ENCODE measurements at places on chromosomes 1 and 21.

DNA sequence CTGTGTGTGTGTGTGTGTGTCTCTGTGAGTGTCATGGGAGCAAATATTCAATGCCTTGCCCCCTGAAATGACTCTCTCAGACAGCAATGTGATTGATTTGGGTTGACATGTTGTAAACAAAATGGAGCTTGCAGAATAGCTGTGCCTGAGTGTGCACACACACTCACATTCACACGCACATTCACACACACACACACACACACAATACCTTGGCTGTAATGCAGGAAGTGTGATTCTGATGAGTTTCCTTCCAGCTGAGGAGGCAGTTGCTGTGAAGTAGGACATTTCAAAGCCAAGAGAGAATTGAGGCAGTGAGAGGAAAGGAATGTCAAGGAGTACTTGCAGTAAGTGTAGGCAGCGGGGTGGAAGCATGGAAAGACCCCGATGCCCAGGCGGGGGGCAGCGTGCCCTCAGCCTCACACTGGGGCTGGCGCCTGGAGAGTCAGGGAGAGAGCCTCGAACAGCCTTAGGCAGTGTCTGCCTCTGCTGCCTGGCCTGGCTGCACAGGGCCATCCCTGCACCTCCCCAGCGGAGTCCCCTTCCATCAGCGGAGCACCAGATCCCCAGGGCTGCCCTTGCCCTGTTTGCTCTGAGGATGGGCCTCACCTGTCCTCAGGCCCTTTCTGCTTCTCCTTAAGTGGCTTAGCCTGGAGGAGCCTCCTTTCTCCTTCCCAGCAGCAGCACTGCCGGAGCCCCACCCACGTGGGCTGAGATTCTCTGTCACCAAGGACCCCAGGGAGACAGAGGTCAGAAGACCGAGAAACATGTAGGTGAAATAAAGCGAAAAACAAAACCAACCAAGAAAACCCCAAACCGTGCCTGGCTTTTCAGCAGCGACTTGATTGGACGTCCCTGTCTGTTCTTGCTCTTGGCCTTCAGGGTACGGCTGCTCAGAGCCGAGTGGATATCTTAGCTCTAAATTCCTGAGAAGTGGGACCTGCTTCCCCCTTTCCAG is 9.2 kb downstream of the VASH2 start:
- no peak overlapping the region for H3K4me3 ChIP-seq
- DNase-seq, result no peak
- H3K27ac ChIP-seq, result no peak overlapping the region
- no peaks in the 10 kb centered on the region for H3K36me3 ChIP-seq

DNA sequence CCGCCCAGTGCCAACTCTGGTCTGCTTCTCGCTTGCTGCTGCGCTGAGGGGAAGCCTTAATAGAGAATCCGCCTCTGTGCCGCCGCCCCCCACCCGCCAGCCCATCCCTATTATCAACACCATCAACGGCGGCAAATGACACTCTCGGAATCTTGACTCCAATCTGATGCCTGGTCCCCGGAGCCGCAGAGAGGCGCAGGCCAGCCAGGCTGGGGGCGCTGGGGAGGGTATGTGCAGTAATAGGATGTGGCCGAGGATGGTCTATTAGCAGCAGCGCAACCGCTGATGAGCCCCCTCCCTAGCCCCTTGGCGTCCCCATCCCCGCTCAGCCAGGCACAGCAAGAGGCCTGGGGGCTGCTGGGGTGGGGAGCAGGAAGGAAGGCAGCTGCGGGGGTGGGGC is 15.1 kb upstream of the DMBX1 start:
- no peak overlapping the region for H3K27ac ChIP-seq
- no peak overlapping the region for H3K4me3 ChIP-seq
- no peaks in the 10 kb centered on the region for H3K4me1 ChIP-seq

DNA sequence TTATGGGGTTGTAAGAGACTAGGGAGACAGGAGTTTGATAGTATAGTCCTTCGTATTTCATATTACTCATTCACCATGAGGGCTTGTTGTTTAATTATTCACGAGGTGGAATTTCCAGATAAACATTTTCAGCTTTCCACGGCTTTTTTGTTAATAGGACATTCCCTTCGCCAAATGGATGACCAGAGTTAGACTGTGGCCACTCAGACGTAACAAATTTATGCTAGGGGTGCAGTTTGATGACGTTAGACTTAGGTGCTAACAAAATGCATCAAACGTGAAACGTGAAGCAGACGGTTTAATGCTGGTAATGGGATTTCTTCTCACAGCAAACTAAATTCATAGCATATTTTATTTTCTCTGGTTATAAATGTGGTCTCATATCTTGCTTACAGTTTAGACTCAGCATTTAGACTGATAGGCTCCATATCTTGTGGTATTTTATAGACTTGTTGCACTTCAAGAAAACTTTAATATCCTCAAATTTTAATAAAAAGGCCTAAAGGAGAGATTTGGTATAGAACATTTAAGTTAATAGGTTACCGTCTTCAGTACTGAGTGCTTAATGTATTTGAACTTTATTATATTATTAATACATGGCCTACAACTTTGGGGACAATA is 2.3 kb downstream of the DHX9 start:
- H3K4me3 ChIP-seq, result peak overlapping the region; percentile 76
- H3K27me3 ChIP-seq, result no peaks in the 10 kb centered on the region
- H3K27ac ChIP-seq, result peak overlapping the region; percentile 97

- H3K36me3 ChIP-seq, result peaks cover 11% of the 10 kb centered on the region
- no peak overlapping the region for H3K27ac ChIP-seq
- H3K4me3 ChIP-seq, result no peak overlapping the region
Measured at GRCh38 chr1:65055747-65056146, 89.4 kb upstream of the JAK1 start.

GRCh38 chr21:33388188-33388587 is 15.0 kb upstream of the IFNGR2 start:
- DNase-seq, result no peak
- no peak overlapping the region for H3K4me3 ChIP-seq
- H3K4me1 ChIP-seq, result peaks cover 20% of the 10 kb centered on the region
- H3K27ac ChIP-seq, result no peak overlapping the region
- H3K27me3 ChIP-seq, result no peaks in the 10 kb centered on the region
- H3K36me3 ChIP-seq, result no peaks in the 10 kb centered on the region

DNA sequence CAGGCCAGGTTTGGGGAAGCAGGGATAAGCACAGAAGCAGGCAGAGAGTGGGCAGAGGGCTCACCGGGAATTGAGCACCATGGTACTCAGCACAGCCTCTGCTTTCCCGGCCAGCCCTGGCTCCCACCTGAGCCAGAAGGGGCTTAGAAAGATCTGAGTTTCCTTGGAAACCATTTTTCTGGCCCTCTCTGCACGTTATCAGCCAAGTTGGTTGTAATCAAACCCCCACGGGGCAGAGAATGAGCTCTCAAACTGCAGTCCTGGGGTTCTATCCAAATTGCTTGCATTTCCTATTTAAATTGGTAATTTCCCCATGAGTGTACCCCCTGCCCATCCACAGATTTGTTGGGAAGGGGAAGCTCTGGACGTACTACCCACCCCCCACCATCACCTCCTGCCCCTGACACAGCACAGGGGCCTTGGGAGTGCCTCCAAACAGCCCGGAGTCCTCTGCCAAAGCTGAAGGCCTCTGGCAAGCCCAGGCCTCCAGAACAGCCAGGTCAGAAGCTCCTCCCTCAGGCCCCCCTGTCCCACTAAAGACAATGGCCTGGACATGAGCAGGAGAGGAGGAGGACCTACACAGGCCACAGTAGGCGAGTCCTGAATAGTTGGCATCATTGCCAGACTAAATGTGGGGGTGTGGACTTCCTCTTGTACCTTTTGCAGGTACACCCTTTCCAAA is 42.7 kb upstream of the GJB5 start:
- no peak overlapping the region for H3K27ac ChIP-seq
- H3K27me3 ChIP-seq, result peaks cover 6% of the 10 kb centered on the region
- H3K4me3 ChIP-seq, result no peak overlapping the region
- no peak for DNase-seq

DNA sequence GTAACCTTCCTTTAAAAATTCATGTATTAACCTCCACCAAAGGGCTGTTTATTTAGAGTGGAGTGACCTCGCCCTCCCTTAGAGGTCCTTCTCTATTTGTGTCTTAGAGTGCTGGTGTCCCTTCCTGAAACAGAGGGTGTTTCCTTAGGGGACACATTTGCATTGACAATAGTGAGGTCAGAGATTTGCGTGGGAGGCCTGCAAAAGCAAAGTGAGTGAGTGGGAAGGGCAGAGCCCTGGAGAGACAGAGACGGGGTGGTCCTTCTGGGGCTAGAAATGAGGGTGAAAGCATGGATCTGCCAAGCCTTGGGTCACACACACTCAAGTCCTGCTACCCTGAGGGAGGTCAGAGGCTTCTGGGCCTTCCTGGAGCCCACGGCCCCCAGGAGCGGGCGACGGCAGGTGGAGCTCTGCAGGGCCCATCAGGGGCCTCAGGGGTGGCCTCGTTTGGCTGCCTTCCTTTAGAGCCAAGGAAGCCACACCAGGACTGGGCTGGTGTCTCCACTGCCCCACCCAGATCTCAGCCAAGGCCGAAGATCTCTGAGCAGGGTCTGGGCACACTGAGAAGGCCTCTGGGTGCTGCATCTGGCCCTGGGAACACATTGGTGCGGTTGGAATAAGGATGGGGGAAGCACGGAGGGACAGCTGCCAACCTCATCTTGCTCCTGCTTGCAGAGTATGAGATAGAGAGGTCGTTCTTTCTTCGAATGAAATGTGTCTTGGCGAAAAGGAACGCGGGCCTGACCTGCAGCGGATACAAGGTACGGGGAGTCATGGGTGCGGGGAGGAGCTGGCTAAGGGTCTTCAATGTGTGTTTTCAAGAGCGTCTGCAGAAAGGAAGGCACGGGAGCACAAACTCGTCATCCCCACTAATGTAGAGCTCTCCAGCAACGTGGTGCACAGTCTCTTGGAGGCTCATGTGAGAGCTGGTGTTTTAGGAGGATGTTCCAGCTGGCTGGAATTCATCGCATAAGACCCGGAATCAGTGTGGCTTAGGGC is 23.8 kb downstream of the SIM2 start:
- no peaks in the 10 kb centered on the region for H3K36me3 ChIP-seq
- no peak overlapping the region for H3K27ac ChIP-seq
- no peaks in the 10 kb centered on the region for H3K27me3 ChIP-seq
- DNase-seq, result no peak

GRCh38 chr1:89682611-89683010 is 49.7 kb downstream of the LRRC8C start:
- no peak overlapping the region for H3K27ac ChIP-seq
- DNase-seq, result no peak
- no peaks in the 10 kb centered on the region for H3K4me1 ChIP-seq
- no peak overlapping the region for H3K4me3 ChIP-seq
- H3K36me3 ChIP-seq, result no peaks in the 10 kb centered on the region

GRCh38 chr1:18160290-18160942 is 52.8 kb downstream of the IGSF21 start:
- H3K27me3 ChIP-seq, result no peaks in the 10 kb centered on the region
- no peak overlapping the region for H3K4me3 ChIP-seq
- no peak for DNase-seq
- H3K36me3 ChIP-seq, result no peaks in the 10 kb centered on the region
- peak overlapping the region; percentile 61 for H3K27ac ChIP-seq

DNA sequence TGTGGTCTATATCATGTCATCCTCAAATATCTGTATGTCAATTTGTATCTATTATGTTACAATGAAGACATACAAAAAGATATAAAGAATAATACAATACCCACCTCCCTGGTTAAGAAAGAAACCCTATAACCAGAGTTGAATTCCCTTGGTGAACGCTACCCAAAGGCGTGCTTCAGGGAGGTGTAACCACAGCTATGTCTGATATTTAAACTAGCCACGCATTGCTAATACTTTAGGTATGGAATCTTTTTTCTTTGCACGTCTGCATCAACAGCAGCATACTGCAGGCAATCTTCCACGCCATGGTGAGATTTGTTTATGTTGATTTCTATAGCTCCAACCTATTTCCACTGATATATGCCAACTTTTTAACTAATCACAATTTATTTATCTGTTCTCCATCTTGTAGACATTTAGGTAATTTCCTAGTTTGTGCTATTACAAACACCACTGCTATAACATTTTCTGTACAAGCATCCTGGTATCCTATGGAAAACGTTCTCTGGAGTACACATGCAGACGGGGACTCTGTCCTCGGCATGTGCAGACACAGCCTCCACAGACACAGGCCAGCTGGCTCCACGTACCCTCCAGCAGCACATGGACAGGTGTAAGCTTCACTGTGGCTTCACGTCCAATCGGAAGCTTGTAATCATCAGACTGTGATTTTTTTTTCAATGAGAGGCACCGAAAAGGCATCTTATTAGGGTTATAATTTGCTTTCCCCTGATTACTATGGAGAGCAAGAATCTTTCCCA is 58.5 kb downstream of the HSF2BP start:
- no peak overlapping the region for H3K27ac ChIP-seq
- no peak overlapping the region for H3K4me3 ChIP-seq
- no peaks in the 10 kb centered on the region for H3K36me3 ChIP-seq
- no peaks in the 10 kb centered on the region for H3K27me3 ChIP-seq

- peak overlapping the region; percentile 93 for H3K27ac ChIP-seq
- no peaks in the 10 kb centered on the region for H3K27me3 ChIP-seq
- H3K4me3 ChIP-seq, result no peak overlapping the region
- peaks cover 39% of the 10 kb centered on the region for H3K4me1 ChIP-seq
Measured at GRCh38 chr1:145892486-145893087, 6.9 kb upstream of the ANKRD35 start.

DNA sequence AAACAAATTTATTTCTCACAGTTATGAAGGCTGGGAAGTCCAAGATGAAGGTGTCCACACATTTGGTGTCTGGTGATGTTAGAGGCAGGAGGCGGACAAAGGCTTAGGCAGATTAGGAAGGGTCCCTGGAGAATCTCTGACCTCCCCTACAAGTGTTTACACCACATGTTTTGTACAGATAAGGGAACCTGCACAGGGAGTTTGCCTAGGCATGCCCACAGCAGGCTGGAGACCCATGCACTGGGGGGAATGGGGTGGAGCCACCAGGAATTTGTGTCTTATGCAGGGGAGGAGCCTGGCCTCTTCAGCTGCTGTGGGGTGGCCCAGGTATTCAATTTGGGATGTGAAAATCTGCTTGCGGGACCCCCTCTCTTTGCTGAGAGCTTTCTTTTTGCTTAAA is 131.3 kb downstream of the PATJ start:
- H3K27ac ChIP-seq, result no peak overlapping the region
- H3K36me3 ChIP-seq, result no peaks in the 10 kb centered on the region
- H3K27me3 ChIP-seq, result no peaks in the 10 kb centered on the region
- no peaks in the 10 kb centered on the region for H3K4me1 ChIP-seq
- no peak overlapping the region for H3K4me3 ChIP-seq
- DNase-seq, result no peak

DNA sequence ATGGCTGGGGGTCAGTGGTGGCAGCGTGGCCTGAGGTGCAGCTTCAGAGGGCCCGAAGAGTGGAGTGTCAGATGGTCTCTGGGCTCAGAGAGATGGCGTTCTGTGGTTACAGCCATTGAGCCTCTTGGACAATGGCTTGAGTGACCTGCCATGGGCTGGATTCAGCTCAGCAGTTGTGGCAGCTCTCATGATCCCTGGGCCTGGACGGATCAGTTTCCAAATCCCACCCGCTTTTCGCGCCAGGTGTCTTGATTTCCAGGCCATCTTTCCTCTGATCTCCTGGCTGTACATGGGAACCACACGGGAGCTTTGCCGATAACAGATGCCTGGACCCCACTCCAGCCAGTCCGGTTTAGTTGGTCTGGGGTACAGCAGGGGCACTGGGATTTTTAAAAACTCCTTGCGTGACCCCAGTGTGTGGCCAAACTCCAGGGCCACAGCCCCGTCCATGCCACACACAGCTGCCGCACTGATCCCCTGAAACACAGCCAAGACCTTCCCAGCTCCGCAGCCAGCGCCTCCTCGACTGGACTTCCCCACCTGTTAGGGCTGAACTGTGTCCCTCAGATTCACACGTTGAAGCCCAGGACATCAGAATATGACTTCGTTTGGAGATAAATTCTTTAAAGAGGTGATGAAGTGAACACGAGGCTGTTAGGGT is 67.9 kb downstream of the ATP5PO start:
- H3K36me3 ChIP-seq, result no peaks in the 10 kb centered on the region
- no peak overlapping the region for H3K27ac ChIP-seq
- H3K4me3 ChIP-seq, result no peak overlapping the region
- peaks cover 31% of the 10 kb centered on the region for H3K4me1 ChIP-seq
- H3K27me3 ChIP-seq, result no peaks in the 10 kb centered on the region

Data from esophagus squamous epithelium (tissue), 5 donors.